Activated CD4-positive, alpha-beta T cell treated with anti-CD3 and anti-CD28 coated beads, Interleukin-2, amount 10 ng/mL, durations not matched to agents 7 days and 5 days (primary cell): ENCODE measurements at places on chromosomes 16 and 17.

DNA sequence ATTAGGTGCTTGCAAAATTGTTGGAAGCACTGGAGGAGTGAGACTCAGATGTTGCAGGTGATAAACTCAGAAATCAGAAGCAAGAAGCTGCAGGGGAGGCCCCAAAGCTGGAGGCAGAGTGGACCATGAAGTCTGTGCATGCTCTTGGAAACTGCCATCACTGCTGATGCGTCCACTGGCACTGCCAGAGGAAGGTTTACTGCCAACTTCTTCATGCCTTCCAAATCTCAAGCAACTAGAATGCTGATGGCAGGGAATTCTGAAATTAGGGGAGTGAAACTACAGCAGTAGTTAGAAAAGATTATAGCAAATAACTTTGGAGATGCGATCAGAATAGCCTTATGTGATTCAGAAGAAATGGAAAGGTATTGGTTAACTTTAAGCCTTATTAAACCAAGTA, 277.1 kb upstream of the SDK2 start:
- DNase-seq, result no peak

- no peak for DNase-seq
Measured at GRCh38 chr16:80986557-80986956, 20.1 kb downstream of the CMC2 start.

GRCh38 chr17:77724876-77725615, 233.5 kb upstream of the TNRC6C start:
- DNase-seq, result no peak

GRCh38 chr16:5577463-5577862, 479.9 kb upstream of the EEF2KMT start:
- DNase-seq, result no peak

GRCh38 chr16:12802661-12803060, 1.0 kb downstream of the CPPED1 start:
- no peak for DNase-seq

- DNase-seq, result no peak
Measured at GRCh38 chr17:82709024-82709675, 7.4 kb upstream of the FN3KRP start.

- DNase-seq, result peak; percentile 34
Measured at GRCh38 chr17:82978765-82979349, 100.6 kb upstream of the METRNL start.

DNA sequence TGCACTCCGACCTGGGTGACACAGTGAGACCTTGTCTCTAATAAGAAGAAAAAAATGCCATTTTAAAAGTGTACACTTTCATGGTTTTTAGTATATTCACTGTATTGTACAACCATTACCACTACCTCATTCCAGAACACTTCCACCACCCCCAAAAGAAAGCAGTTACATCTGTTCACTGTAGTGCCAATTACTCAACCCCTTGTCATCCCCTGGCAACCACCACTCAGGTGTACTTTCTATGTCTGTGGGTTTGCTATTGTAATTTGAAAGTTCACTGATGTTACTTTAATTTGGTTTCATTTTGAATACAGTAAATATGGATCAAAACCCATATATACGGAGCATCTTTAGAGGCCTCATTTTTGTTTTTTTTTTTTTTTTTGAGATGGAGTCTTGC, 6.1 kb downstream of the ZG16 start:
- DNase-seq, result peak; percentile 48

DNA sequence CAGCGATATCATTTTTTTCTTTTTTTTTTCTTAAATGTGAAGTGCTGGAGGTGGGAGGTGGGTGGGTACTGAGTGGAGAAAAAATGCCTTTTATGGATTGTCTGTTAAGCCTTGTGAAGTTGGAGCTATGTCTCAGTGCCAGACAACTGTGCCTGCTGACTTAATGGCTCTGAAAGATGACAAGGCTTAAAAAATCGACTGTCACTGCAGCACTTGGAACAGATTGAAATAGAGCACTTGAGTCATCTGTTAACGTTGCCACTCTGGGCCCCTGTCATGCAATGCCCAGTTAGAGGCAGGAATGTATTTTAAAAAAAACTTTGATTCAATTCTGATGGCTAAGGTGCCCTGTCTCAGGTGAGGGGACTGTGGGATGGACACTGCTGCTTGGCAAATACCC, 108.2 kb upstream of the HS3ST2 start:
- DNase-seq, result no peak

DNA sequence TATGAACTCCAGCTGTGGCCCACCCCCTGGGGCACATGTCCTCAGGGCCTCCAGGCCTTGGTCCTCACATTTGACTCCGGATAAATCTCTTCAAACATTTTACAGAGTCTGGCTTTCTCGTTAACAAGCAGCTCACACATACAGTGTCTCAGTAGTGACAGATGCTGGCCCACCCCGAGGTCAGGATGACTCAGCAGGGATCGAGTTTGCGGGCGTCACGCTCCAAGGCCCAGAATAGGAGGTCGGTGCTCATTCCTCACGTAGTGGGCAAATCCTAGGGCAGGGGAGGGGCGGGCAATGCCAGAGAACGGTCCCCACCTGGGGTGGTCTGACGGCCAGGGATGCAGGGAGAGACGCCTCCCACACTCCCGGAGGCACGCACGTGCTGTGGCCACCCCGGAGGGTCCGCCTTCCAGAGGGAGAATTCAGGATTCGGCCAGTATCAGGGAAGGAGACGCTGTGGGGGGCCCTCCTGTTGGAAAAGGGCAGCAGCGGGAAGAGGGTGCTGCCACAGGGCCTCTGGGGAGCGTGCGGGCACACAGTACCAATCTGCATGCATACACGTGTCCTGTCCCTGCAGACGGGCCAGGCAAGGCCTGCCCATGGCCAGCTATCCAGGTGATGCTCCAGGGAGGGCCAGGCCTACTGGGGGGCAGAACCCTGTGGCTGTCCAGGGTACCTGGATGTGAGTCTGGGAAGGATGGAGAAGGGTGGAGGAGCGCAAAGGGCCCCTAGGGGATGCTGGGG, 8.6 kb downstream of the SLC7A5 start:
- no peak for DNase-seq

- no peak for DNase-seq
Measured at GRCh38 chr17:57401556-57402488, 145.5 kb downstream of the MSI2 start.

- no peak for DNase-seq
Measured at GRCh38 chr17:3318336-3318735, 20.2 kb upstream of the OR3A1 start.

DNA sequence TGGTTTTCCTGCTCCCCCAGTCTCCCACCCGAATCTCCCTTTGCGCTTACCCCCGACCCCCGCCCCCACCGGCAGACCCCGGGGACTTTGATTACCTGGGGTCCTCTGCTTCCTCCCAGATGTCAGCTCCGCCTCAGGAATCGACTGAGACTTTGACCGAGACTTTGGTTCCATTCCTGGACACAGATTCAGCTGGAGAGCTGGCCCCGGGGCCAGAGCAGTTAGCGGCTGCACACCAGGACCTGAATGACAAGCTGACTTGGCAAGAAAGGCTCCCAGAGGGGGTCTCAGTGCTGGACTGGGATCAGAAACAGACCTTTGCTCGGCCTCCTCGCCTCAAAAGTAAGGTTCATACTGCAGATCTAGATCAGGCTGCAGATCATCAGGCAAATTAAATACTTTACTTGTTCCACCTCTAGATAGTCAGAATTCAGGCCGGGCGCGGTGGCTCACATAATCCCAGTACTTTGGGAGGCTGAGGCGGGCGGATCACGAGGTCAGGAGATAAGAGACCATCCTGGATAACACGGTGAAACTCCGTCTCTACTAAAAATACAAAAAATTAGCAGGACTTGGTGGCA, 60.3 kb upstream of the FBXO47 start:
- no peak for DNase-seq

GRCh38 chr17:39270923-39271322, 45.2 kb upstream of the STAC2 start:
- no peak for DNase-seq

DNA sequence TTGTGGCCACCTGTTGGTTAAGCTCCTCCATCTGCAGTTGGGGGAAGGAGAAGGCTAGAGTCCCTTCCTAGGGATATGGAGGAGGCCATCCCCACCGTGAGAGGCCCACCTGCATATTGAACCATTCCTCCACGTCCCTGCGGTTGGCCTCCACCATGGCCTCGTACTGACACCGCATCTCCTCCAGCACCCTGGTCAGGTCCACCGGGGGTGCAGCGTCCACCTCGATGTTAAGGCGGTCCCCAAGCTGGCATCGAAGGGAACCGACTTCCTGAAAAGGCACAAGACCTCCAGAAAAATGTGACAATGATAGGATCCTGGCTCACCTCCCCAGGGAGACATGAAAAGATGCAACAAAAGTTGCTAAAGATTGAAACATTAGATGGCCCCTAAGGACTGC, 3.0 kb downstream of the KRT32 start:
- no peak for DNase-seq

GRCh38 chr17:48995304-48995973, 1.7 kb upstream of the IGF2BP1 start:
- no peak for DNase-seq

GRCh38 chr17:67174190-67174589, 70.8 kb downstream of the HELZ start:
- no peak for DNase-seq

DNA sequence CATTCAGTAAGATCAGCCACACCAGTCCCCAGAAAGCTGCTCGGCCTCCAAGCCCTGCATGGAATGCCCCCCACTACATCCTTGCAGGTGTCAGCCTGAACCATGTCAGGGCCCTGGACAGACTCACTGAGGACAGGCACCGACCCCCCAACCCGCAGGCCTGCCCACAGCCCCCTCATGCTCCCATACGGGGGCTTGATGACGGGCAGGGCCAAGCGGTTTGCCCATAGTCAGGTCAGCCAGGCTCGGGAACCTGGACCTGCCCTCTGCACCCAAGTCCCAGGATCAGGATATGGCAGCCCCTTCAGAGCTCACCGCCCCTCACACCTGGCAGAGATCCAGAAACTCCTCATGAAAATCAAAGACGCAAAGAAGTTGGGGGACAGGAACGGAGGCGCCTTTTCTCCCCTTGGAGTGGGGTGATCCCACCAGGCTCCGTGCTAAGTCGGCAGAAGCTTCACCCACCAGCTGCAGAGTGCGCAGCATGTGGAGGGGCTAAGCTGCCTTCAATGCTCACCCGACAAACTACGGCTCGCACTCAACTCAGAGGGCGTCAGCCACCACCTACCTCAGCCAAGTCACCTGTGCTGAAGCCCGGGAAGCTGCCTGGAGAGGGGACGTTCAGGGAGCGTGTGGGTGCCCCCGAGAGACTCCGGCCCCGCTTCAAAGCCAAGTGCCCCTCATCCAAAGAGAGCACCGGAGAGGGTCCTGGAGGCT, 26.5 kb downstream of the GNPTG start:
- DNase-seq, result no peak

- DNase-seq, result no peak
Measured at GRCh38 chr16:51149721-51150164, 1.3 kb downstream of the SALL1 start.

- DNase-seq, result no peak
Measured at GRCh38 chr17:77392376-77393273, 251.9 kb downstream of the SEC14L1 start.

GRCh38 chr17:6215071-6216035, 145.2 kb downstream of the WSCD1 start:
- no peak for DNase-seq

DNA sequence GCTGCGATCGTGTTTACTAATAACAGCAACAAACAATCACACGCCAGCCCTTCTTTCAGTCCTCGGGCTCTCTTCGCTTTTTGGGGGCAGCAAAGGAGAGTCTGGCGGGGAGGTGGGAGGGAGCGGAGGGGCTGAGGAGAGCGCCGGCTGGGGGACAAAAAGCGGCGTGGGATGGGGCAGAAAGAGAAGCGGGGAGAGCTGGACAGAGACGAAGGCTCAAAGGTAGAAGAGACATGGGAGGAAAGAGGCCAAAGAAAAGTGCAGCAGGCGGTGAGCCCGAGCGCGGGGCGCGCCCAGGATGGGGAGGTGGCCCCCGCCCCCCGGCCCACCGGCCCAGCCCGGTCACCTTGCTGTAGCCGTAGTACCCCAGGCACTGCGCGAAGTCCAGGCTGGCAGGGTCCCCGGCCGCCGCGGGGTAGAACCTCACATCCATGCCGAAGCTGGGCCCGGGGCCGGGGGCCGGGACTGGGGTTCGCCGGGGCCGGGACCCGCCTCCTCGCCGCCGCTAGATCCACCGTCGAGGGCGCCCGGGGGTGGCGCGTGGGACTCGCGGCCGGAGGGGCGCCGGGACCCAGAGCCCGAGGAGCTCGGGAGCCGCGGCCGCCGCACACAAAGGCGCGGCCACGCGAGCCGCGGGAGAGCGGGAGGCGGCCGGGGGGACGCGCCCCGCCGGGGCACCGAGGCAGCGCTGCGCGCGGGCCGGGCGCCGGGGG, 496 bp downstream of the TOX3 start:
- no peak for DNase-seq

DNA sequence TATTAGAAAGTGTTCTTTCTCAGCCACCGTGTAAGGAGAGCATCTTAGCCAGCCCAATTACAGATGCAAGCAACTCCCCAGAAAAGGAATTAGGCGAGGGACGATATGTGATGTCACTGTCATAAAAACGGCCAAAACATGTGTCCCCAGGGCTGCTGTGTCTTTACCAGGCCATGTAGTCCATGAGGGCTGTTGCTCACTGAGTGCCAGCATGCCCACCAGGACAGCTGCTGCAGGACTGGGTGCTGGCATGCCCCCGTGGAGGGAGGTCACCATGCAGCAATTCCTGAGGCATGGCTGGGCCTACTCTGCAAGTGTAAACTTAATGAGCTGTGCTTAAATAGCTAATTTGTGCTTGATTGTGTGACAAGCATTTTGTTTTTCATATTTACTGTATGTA, 156.9 kb downstream of the LGALS9B start:
- DNase-seq, result no peak

- DNase-seq, result no peak
Measured at GRCh38 chr17:16288860-16289571, 64.3 kb downstream of the CENPV start.

- no peak for DNase-seq
Measured at GRCh38 chr17:64774888-64775540, 112.9 kb upstream of the SMURF2 start.

DNA sequence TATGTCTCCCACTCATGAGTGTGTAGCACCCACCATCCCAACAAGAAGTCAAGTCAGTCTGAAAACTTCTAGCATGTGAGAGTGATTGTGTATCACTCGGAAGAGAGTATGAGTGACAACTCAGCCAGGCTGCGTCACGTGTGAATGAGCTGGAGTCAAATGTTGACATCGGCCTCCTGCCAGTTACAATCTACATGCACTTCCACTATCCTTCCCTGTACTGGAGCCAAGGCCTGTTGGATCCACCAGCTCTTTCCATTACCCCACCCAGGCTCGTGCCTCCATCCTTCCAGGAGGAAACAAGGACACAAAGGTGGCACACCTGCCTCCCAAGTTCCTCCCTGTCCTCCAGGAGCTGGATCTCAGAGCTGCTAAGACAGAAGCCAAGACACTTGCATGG, 64.5 kb downstream of the ASIC2 start:
- no peak for DNase-seq

- DNase-seq, result peak; percentile 47
Measured at GRCh38 chr17:82458885-82459424, 414 bp downstream of the NARF start.
